ENCODE measurements at places on chromosomes 1 and 21.

DNA sequence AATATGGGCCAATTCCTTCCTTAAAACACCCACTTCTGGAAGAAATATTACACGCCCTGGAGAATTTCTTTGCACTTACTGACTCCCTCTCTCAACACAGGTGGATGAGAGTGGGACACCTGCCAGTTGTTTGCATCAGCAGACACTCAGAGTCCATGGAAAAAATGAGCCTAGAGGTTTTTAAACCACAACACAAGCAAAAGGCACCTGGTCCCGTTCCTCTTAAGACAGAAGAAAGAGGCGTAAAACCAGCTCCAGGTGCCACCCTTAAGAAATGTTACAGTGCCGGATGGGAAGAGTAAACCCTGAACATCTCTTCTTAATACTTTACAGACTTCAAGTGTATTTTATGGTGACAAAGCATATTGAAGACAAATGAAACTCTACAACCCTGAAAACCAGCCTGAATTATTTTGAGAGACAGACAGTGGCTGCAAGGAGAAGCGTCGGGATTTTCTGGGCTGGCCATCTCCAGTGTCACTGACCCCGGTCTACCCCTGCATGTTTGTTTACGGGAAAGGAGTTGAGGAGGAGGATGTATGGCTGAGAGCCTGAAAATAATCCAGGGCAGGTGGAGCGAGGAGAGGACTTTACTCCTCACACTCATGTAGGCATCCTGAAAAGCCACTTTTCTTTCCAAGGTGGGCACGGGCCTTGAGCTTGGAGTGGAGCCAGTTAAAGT, 7.8 kb upstream of the RIPK4 start:
- DNase-seq, result no peak

- DNase-seq, result no peak
Observed at GRCh38 chr1:203609979-203610493, 16.6 kb upstream of the ATP2B4 start.

- DNase-seq, result no peak
Observed at GRCh38 chr1:55974714-55975441, 604.5 kb downstream of the PLPP3 start.

- DNase-seq, result no peak
Observed at GRCh38 chr1:68015369-68015768, 35.1 kb downstream of the DIRAS3 start.

GRCh38 chr1:5913876-5914275, 78.3 kb downstream of the NPHP4 start:
- DNase-seq, result no peak

GRCh38 chr1:98405581-98406074, 255.9 kb upstream of the SNX7 start:
- no peak for DNase-seq

GRCh38 chr1:208149776-208150514, 94.2 kb downstream of the PLXNA2 start:
- DNase-seq, result peak; percentile 17

- DNase-seq, result no peak
Observed at GRCh38 chr1:163583661-163584181, 262.0 kb downstream of the NUF2 start.

GRCh38 chr1:234746798-234747196, 136.8 kb upstream of the IRF2BP2 start:
- no peak for DNase-seq

DNA sequence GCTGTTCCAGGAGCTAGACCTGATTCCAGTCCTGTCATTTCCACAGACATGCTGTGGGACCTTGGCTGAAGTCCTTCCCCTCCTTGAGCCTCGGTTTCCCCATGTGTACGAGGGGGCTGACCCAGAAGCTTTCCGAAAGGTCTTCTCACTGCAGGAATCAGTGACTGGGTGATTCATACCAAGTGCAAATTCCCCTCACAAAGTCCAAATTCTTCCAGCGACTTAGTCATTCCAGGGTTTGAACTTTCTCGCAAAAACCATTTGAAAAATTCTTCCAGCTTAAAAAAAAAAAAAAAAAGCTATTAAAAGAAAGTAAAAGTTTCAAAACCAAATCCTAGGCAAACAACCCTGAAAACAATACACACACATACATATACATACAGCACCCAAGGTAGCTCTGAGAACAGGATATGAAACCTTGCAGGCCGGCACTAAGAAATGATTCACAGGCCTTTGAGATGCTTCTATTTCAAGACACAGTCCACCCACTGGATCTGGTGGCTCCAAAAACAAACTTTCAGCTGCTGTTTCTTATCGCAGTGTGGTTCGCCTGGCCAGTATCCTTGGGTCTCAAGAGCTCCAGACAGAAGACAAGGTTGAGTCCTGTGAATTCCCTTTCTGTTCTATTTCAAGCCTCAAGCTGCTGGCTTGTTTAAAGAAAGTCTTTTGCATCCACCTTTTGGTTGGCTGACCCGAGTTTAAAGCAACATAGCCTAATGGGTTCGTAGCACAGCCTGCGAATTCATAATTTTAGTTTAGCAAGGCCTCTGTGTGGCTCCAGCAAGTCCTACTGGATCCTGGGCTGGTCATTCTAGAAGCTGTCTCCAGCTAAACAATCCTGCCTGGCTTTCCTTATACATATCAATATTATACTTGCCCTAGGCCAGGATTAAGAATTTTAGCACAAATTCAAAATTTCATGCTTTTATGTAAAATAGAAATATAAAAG, 18.0 kb upstream of the ID3 start:
- DNase-seq, result no peak

DNA sequence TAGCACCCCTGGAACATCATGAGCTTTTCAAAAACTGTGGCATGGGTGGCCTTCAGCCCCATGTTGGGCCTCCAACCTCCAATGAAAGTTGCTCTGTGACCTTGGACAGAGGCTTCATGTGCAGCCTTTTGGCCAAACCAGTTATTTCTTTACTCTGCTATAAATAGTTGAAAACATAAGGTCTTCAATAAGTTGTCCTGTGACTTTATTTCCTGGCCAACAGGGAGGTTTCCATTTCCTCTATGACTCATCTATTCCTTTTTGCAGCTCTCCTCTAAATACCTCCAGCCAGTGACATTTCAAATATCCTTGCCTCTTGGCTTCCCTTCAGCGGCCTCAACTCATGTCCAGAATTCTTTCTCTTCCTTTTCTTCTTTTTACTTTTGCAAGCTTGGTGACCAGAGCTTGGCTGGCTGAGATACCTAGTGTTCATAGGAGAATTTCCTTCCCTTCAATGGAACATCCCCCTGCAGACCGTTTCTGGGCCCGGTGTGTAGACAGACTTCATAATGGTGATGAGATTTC, 22.7 kb upstream of the TRIM67 start:
- no peak for DNase-seq

DNA sequence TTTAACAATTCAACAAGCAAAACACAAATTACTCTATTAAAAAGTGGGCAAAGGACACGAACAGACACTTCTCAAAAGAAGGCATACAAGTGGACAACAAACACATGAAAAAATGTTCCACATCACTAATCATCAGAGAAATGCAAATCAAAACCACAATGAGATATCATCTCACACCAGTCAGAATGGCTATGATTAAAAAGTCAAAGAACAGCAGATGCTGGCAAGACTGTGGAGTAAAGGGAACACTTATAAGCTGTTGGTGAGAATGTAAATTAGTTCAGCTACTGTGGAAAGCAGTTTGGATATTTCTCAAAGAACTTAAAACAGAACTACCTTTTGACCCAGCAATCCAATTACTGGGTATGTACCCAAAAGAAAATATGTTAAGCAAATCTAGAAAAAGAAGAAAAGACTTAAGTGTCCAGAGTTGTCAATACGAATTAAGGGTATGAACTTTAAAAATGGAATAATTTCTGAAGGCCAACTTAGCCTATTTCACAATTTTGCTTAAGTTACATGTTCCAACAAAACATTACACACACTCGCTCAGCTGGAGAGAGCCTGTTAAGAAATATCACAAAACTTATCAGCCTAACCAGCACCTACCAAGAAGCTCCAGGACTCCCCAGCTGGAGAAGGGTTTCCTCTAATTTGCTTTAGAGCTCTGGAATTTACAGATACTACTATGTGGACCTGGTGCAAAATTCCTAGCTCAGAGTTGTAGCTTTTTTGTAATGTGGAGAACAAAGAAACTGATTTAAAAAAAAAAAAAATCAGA, 232.1 kb downstream of the DUSP10 start:
- DNase-seq, result peak; percentile 66

- no peak for DNase-seq
Observed at GRCh38 chr1:177366091-177366490, 195.3 kb downstream of the BRINP2 start.

GRCh38 chr21:44903050-44903685, 17.5 kb downstream of the ITGB2 start:
- DNase-seq, result no peak

DNA sequence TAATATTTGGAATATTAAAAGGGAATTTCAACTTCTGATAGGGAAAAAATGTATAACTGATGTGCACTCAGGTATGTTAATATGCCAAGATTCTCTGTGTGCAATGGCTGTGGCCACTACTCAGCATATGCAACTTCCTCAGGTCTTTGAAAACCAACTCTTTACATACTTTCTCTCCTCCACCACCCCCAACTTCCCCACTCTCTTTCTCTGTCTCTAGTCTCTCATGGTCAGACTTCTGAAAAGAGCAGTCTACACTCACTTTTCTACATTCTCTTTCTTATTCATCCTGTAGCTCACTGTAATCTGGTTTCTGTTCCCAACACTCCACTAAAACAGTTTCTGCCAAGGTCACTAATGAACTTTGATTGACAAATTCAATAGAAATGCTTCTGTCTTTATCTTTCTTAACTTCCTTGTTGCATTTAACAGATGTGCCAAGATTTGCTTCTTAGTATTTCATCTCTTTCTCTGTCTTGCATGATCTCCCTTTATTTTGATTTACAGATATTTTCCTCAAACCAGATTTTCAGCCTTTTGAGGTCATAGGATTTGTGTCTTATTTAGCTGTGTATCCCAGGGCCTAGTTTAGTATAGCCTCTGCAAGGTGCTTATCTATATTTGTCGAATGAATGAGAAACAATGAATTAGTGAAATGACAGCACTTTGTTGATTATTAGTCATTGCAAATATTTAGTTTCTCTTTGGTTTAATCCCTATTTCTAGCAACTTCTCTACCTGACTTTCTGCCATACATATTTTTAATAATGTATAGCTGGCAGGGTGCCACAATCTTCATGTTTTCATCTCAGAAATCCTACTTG, 168.9 kb downstream of the LMO4 start:
- DNase-seq, result no peak

DNA sequence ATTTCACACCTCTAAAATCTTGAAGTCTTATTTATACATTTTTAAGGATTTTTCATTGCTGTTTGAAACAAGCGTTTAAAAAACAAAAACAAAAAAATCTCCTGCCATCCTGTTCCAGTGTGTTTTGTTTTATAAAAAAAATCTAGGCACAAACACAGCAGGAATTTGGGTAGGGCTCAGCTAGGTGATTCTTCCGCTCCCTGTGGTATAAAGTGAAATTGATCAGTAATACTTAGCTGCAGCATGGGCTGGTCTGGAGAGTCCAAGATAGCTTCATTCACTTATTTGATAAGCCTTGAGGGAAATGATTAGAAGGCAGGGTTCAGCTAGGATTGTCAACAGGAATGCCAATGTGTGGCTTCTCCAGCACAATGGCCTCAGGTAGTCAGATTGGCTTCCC, 25.7 kb downstream of the ATF3 start:
- DNase-seq, result no peak

- no peak for DNase-seq
Observed at GRCh38 chr1:5615076-5615475, 377.1 kb downstream of the NPHP4 start.

DNA sequence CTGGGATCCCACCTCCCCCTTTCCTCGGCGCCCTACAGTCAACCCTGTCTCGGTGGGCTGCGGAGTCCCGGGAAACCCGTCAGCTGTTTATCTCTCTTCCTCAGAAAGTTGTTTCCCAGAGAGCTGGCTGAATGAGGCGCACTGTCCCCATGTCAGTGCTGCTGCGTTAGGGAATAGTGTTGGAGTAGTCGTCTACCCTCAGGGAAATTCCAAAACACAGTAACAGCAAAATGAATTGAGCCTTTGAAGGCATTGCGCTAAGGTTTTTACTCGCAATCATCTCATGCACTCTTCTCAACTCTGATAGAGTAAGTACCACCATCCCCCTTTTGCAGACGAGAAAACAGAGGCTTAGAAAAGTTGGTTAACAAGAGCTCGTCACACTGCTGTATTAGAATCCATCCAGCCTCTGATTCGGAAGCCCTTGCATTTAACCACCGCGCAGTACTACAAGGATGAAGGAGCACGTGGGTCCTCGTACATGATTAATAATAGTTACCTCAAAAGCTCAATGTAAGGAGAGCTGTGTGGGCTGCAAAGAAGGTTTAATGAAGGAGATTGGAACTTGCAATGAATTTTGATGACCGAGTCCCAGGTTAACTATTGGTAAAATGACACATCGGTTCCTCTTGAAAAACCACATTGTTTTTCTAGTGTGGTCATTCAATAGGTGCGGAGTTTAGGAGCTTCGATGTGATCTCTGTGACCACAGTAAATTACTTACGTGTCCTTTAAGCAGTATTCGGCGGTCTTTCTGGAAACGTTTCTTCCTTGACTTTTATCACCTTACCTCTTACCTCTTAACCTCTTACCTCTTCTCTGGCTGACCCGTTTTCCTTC, 788 bp upstream of the EDEM3 start:
- peak; percentile 89 for DNase-seq

GRCh38 chr1:159084867-159085266, 8.3 kb upstream of the AIM2 start:
- DNase-seq, result no peak

- no peak for DNase-seq
Observed at GRCh38 chr1:226631229-226632000, 82.9 kb downstream of the STUM start.

- DNase-seq, result no peak
Observed at GRCh38 chr1:54859700-54860391, 27.1 kb downstream of the DHCR24 start.

- peak; percentile 17 for DNase-seq
Observed at GRCh38 chr1:151199873-151200581, 1.7 kb downstream of the PIP5K1A start.

DNA sequence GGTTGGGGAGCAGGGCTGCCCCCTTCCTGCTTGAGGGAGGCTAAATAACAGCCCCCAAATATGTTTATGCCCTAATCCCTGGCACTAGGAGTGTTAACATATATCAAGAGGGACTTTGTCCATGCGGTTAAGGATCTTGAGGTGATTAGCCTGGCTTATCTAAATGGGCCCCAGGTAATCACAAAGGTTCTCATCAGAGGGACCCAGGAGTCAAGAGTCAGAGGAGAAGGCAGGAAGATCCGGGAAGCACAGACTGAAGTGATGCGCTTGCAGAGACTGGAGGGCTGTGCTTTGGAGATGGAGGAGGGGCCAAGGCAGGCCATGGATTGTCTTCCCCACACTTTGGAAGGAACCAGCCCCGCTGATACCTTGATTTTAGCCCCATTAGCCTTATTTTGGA, 86.4 kb downstream of the IER5 start:
- DNase-seq, result no peak

DNA sequence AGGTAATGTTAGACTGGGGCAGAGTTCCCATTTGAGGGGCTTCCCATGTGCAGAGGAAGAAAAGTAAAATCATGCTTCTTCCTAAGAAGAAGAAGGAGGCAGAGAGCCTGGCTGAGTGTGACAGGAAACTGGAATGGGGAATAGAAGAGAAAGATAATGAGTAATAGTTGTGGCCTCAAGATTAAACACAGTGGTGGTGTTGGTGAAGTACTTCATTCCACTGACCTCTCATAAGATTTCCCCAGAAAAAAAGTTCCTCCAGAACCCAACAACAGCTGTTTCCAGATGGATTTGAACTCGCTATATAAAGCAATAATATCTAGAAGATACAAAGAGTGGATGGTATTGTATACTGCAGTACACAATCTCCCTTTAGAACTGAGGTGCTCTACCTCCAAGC, 13.0 kb downstream of the RGS1 start:
- no peak for DNase-seq

- no peak for DNase-seq
Observed at GRCh38 chr1:15952317-15953258, 23.3 kb downstream of the ZBTB17 start.

All from NCI-H526 (cell line).